ENCODE measurements at places on chromosomes 5 and 9. TPM values are rescaled to one million over a fixed set of nuclear protein-coding genes. Genes with fewer than 3 reads are reported as not detected.

- no peaks in the 10 kb centered on the region for H3K36me3 ChIP-seq
- H3K27ac ChIP-seq: no peak overlapping the region
- H3K4me3 ChIP-seq: no peak overlapping the region
- H3K4me1 ChIP-seq: no peaks in the 10 kb centered on the region
- H3K27me3 ChIP-seq: no peaks in the 10 kb centered on the region
These were observed 209.1 kb downstream of the NR2F1-AS1 start for GRCh38 chr5:93371893-93372292.

DNA sequence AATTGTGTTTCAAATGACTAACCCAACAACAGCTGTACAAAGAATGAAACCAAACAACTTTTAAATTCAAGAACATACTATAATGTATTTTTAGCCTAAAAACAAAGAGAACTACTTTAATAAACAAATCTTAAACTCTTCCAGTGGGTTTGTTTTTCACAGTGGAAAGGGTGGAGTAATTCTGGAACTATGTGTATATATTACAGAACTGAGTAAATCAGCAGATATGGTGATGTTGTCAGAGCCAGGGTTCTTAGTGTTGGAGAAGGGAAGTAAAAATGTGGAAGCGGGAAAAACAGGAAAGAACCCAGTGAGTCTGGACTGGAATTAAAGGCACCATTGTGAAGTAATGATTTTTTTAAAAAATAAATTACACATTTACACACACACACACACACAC, 144.9 kb downstream of the CDK5RAP2 start:
- no peak overlapping the region for H3K4me3 ChIP-seq
- H3K4me1 ChIP-seq: no peaks in the 10 kb centered on the region
- no peak overlapping the region for H3K27ac ChIP-seq
- peaks cover 2% of the 10 kb centered on the region for H3K36me3 ChIP-seq
- DNase-seq: no peak

DNA sequence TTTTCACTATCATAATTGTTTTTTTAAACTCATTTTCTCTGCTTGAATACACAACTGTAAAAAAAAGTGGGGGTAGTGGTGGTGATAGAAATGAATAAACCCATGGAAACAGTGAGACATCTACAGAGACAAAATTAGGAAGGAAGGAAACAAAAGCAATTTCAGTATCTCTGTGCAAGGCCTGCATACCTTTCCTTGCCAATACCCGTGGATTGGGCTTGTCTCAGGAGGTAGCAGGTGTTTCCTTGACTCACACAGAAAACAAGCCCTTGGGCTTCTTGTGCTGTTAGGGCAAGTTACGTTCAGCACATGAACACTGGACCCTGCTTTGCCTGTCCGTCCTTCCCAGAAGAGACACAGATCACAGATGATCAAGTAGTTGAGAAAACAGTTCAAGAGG, 372.2 kb downstream of the ZSWIM6 start:
- no peak for DNase-seq
- no peak overlapping the region for H3K4me3 ChIP-seq
- H3K36me3 ChIP-seq: no peaks in the 10 kb centered on the region

The IL3 gene
- total RNA-seq: not detected
